AG04450 (cell line): ENCODE measurements at places on chromosomes 2 and 18.

DNA sequence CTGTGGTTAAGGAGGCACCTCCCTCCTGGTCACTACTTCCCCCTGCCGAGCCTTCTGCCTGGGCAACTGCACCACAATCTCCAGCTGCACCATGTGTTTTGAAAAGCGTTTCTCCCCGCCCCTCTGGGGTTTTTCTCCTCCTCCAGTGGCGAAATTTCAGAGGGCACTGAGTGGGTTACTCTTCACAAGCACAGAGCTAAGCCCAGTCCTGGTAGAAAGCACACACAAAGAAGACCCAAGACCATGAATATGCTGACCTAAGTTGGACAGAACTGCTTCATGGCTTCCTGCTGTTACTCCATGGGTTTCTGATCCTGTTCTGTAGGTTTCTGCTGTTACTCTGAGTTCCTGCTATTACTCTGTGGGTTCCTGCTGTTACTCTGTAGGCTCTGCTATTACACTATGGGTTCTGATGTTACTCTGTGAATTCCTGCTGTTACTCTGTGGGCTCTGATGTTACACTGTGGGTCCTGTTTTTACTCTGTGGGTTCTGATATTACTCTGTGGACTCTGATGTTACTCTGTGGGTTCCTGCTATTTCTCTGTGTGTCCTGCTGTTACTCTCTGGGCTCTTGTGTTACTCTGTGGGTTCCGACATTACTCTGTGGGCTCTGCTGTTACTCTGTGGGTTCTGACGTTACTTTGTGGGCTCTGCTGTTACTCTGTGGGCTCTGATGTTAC lies 216.6 kb downstream of the RTP5 start:
- no peak for DNase-seq

DNA sequence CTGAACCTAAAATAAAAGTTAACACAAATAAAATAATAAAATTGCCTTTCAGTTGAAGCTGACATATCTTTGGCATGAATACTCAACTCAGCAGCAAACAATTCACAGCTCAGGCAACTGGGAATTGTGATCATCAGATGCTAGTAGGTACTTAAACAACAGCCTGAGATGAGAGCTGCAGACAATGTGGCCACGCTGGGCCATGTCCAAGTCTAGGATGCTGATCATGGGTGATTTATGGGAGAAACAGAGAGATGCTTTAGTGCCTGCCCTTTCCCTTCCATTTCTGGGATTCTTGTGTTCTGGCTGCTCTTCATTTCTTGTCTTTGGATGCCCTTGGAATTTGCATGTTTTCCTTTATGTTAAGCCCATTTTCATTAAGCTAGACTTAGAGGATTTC lies 212.4 kb upstream of the CWC22 start:
- no peak for DNase-seq

GRCh38 chr2:86000131-86000937 lies 105.4 kb downstream of the POLR1A start:
- DNase-seq, result no peak

GRCh38 chr2:73084971-73085370 lies 13.5 kb upstream of the SFXN5 start:
- DNase-seq, result no peak

- no peak for DNase-seq
These were observed 73.9 kb downstream of the MTCL1 start for GRCh38 chr18:8779251-8779650.

DNA sequence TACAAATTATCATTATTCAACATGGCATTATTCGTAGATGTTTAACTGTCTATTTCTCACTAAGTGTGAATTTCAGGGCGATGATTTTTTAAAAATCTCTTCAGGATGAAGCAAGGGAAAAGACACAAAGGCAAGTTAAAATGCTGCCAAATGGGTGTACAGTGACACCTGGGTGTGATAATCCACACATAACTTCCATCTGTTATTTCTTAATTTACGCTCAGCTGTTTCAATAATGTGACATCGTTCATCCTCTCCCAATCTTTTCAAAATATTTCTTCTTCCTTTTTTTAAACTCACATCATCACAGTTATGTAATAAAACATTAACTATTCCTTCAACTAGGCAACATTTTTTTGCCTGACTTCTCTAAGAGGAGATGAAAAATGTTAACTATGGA lies 10.6 kb downstream of the PDE1A start:
- DNase-seq, result no peak

DNA sequence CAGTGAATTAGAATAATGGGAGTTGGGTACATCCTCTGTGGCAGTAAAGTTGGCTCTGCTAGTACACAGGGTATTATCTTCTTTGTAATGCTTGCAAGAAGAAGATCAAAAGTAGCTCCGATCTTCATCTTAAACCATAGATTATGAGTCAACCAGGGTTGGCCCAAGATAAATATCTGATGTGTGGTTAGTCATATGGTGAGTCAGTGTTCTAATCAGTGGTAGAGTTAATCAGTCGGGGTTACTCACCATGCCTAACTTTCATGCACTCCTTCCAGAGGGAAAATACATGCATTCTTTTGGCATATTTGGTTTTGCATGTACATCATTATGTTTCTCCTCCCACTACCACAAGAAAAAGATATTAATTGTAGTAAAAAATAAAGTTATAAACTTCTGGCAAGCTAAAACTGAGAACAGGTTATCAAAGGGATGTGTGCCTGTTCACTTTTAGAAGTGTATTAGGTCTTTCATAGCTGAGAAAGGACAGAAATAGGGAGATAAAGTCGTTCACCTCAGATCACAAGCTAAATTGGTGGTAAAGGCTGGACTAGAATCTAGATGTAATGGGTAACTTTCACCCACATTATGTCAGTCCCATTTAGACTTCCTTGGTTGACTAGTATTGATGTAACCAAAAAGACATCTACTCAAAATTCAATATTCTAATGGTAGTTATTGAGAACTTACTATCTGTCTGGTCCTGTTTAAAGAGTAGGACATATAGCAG lies 684.4 kb downstream of the IRS1 start:
- peak; percentile 92 for DNase-seq

- no peak for DNase-seq
These were observed 11.2 kb downstream of the DBI start for GRCh38 chr2:119377993-119378345.

DNA sequence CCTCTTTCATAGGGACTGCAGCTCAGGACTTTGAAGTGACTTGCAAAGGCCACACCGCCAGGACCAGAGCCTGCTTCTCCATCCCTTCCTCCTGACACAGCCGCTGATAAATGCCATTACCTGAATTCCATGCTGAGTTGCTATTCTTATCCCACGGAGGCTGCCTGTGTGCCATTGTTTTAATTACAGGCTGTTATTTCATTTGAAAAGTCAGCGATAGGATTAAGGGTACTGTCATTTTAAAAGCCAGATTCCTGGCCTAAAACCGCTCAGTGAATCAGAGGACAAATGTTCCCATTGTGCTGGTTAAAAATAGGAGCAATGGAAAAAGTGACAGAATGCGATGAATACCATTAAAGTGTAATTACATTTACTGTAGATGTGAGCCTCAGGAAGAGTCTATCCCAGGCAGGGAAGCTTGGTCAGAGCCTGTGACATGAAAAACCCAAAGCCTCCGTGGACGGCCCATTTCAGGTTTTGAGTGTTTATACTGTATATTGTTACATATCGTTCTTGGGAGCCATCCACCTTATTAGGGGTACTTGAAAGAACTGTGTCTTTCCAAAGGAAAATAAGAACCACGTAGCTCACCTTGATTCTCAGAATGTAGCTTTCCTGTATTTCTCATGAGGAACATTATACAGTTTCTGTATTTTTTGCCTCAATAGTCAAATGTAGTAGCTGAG lies 41.3 kb downstream of the PDCL3 start:
- DNase-seq, result no peak

DNA sequence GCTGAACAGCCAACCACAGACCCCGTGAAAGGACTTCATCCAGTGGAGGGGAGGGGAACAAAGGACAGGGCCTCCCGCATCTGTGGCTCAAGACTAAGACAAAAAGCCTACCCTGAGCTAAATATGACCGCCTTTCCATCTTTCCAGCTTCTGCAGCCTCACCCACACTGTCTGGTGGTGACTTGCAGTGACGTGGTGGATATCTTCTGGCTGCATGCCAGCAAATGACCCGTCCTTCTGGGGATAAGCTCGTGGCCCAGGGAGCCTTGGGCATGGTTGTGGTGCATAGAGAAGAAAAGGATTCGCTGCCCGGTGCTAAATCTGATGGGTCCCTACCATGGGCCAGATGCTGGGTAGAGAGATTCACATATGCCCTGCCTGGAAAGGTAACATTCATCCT lies 8.7 kb upstream of the NGEF start:
- DNase-seq, result no peak

- no peak for DNase-seq
These were observed 1.4 kb upstream of the SF3B6 start for GRCh38 chr2:24077535-24077877.
